ENCODE measurements at places on chromosomes 11 and 22.

DNA sequence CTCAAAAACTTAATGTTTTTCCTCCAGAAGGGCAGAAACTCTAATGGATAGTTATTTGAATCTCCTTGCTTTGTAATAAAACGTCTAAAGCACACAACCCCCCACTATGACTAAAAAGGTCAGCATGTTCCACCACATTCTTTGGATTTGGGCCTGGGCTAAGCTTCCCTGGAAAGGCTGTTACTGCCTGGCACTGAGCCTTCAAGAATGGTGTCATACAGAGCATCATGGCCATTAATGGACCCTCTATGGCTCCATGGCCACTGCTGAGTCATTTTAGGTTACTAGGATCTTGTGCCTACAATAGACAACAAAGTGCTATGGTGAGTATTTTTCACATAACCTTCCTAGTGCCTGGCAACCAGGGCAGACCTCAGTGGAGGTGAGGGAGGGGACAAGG is 242.6 kb upstream of the FAT3 start:
- no peak for DNase-seq

DNA sequence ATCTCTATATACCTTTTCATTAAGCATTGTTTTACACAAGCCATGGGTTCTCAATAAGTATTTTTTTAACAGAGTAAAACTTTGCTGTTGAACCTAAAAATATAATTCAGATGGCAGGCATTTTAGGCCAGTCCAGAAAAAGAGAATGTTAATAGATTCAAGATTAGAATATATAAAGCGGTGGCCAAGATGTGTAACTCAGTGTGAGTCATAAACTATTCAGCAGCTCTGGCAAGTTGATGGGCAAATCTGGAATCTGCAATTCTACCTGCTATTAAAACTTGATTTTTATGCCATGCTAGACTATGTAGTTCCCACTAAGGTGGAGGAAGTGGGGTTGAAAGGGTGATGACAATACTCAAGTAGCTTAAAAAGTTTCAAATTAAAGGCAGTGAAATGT is 45.4 kb downstream of the CASP12 start:
- no peak for DNase-seq

GRCh38 chr11:63897459-63898146 is 19.4 kb downstream of the RCOR2 start:
- no peak for DNase-seq

- no peak for DNase-seq
Observed at GRCh38 chr22:31049815-31050420, 31.2 kb upstream of the SMTN start.

GRCh38 chr22:17104336-17104935 is 16.7 kb downstream of the TMEM121B start:
- no peak for DNase-seq

- no peak for DNase-seq
Observed at GRCh38 chr11:26134481-26135355, 197.2 kb upstream of the ANO3 start.

GRCh38 chr11:45817191-45817590 is 12.2 kb downstream of the SLC35C1 start:
- no peak for DNase-seq

DNA sequence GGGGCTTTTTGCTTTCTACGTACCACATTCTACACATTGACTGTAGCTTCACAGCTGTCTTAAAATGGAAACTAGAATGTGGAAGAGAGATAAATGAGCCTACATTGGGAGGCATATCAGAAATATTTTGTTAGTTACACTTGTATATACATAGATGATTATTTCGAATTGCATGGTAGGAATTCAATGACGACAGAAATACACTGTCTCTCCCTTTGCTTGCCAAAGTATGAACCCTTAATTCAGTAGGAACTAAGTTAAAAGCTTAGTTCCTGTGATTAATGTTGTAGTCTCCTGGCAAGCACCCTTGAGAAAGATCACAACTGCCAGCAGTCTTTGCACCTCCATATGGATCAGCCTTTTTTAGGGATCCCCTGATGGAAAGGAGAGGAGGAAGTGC is 10.1 kb downstream of the C11orf87 start:
- DNase-seq: no peak

- no peak for DNase-seq
Observed at GRCh38 chr11:77409046-77409445, 64.8 kb downstream of the PAK1 start.

DNA sequence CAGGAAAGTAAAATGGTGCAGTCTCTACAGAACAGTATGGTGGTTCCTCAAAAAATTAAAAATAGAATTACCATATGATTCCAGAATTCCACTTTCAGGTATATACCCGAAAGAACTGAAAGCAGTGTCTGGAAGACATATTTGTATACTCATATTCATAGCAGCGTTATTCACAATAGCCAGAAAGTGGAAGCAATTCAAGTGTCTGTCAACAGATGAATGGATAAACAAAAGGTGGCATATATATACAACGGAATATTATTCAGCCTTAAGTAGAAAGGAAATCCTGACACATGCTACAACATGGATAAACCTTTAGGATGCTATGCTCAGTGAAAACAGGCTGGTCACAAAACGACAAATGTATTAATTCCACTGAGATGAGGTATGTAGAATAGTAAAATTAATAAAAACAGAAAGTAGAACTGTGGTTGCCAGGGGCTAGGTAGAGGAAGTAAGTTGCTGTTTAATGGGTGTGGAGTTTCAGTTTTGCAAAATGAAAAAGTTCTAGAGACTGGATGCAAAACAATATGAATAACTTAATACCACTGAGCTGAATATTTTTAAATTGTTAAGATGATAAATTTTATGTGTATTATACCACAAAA is 14.5 kb downstream of the SAA1 start:
- no peak for DNase-seq

DNA sequence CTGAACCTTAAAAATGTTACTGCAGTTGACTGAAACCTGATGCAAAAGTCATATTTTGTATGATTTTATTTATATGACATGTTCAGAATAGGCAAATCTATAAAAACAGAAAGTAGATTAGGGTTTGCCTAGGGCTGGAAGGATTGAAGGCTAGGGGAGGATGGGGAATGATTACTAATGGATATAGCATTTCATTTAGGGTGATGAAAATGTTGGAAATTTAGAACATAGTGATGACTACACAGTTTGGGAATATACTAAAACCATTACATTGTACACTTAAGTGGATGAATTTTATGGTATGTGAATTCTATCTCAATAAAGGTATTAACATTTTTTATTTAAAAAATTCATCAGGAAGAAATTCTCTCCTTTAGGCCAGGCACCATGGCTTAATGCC is 22.9 kb upstream of the PAFAH1B2 start:
- DNase-seq: no peak

- DNase-seq: no peak
Observed at GRCh38 chr22:37301144-37301830, 19.0 kb downstream of the CYTH4 start.

- no peak for DNase-seq
Observed at GRCh38 chr11:66230156-66230555, 38.3 kb upstream of the RAB1B start.

- DNase-seq: no peak
Observed at GRCh38 chr11:2836315-2837095, 49.1 kb downstream of the CDKN1C start.

GRCh38 chr11:122154994-122155393 is 39.0 kb upstream of the BLID start:
- no peak for DNase-seq

DNA sequence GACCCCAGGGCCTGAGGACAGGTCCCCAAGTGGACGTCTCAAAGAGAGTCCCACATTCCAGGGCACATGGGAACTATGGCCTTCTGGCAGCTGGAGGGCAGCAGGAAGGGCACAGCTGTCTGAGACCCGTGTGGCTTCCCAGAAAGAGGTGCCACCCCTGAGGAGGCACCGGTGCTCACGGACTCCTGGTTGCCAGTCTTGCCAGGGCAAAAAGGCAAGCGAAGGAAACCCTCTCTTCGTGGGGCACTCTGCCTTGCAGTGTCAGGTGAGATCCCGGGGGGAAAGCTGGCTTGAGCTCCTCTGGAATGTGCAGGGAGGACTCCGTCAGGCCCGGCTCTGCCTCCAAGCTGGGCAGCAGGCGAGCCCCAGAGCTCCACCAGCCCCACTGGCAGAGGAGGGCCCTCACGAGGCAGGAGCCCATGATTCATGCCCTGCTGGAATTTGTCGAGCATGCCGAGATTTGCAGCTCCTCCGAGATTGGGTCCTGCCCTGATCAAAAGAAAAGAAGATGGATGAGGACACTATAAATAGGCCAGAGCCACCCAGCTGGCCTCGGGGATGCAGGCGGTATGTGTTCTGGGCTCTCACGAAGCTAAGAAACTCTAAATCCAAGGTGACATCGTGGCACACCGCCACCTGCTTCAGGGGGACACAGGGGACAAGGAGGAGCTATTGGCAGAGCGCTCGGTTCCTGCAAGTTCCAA is 9.9 kb upstream of the CELSR1 start:
- DNase-seq: no peak

- no peak for DNase-seq
Observed at GRCh38 chr11:84480131-84480530, 1147.0 kb downstream of the DLG2 start.

GRCh38 chr11:122784325-122784955 is 53.9 kb upstream of the CRTAM start:
- DNase-seq: no peak

DNA sequence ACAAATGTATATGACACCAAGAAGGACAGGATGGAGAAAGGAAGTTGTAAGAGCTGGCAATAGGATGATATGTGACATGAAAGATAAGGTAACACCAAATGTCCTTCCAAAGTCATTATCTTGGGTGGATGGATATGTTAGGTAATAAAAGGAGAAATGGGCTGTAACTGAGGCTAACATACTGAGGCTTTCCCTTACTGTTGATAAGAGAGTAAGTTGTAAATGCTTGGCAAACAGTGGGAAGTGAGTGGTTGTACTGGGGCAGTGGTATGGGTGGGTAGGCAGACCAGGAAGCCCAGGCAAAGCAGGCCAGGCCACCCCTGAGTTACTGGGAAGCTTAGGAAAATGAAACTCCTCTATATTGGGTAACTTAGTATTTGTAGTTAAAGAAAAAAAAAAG is 73.7 kb downstream of the ARHGAP42 start:
- DNase-seq: no peak

DNA sequence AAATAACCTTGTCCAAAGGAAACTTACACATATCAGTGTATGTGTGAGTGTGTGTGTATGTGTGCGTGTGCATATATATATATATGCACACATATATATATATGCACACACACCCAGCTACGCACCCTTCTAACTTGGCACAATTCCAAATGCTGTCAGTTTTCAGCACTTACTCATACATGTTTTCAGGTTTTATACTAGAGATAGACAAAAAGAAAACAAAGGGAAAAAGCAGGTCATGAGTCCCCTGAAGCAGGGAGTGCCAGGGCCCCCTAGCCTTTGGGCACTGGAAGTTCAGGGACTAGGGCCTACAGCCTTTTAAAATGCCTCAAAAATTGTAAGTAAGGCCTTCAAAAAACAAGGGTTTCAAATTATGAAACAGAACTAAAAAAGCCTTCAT is 265.4 kb downstream of the CADM1 start:
- no peak for DNase-seq

- no peak for DNase-seq
Observed at GRCh38 chr22:42912059-42912458, 55.0 kb upstream of the ARFGAP3 start.

- DNase-seq: peak; percentile 91
Observed at GRCh38 chr11:65574109-65574810, 1.6 kb upstream of the EHBP1L1 start.

DNA sequence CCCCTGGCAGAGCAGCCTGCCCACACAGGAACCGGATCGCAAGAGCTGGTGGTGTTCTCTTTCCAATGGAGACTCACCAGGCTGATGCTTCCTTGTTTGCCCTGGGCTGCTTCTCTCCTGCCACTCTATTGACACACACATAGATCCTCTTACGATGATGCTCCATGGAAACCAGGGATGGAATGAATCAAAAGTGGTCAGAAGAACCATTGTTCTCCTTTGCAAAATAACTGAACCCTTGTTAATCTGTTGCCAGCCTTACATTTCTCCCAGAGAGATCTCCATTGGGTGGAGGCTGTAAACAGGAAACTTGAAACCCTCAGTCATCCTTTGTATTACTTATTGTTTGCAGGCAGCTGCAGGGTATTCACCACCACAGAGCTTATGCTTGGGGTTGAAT is 24.6 kb upstream of the LDLRAD3 start:
- DNase-seq: no peak

GRCh38 chr11:18705651-18706281 is 7.2 kb downstream of the TMEM86A start:
- DNase-seq: no peak

GRCh38 chr11:42255906-42256305 is 796.5 kb upstream of the LRRC4C start:
- DNase-seq: no peak

GRCh38 chr22:31313366-31314147 is 21.3 kb upstream of the PIK3IP1 start:
- peak; percentile 69 for DNase-seq

DNA sequence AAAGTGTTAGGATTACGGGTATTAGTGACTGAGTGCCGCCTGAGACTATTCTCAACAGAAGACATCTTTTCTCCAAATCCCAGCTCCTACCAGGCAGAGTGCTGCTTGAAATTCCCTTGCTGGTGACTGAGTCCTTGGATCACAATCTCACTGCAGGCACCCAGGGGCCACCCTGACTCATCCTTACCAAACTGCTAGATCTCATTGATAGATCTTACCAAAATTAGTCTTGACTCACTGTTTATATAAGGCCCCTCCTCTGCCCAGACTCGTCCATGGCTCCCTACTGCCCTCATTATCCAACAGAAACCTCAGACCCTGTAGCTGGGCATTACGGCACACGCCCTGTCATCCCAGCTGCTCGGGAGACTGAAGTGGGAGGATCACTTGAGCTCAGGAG is 14.7 kb downstream of the TBC1D10A start:
- DNase-seq: no peak

DNA sequence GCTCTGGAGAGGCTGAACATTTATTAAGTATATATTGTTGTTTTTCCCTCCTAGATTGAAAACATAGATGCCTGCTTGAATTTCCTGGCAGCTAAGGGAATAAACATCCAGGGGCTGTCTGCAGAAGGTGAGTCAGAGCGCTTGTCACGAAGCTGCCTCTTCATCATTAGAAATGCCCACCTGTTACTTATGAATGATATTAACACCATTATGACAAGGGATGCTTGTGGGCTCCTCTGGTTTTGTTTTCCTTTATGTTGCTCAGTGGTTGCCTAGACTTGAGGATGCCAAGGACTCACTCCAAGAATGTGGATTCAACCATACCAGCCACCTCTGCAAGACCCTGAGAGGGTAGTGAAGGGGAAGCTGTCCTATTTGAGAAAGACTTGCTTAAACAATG is 156.2 kb downstream of the NAV2 start:
- no peak for DNase-seq

DNA sequence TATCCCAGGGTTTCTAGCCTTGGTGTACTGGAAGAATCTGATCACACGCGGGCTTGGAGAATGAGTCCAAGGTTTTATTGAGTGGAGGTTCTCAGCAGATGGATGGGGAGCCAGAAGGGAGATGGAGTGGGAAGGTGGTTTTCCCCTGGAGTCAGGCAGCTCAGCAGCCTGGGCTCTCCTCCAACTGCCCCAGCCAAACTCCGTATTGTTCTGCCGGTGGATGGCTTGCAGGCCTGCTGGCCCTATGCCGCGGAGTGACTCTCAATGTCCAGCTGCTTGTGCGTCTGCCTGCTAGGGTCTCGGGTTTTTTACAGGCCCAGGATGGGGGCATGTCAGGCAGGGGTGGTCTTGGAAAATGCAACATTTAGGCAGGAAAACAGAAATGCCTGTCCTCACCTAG is 162.4 kb upstream of the LMO1 start:
- no peak for DNase-seq
